ENCODE measurements at places on chromosomes 11 and 22.

DNA sequence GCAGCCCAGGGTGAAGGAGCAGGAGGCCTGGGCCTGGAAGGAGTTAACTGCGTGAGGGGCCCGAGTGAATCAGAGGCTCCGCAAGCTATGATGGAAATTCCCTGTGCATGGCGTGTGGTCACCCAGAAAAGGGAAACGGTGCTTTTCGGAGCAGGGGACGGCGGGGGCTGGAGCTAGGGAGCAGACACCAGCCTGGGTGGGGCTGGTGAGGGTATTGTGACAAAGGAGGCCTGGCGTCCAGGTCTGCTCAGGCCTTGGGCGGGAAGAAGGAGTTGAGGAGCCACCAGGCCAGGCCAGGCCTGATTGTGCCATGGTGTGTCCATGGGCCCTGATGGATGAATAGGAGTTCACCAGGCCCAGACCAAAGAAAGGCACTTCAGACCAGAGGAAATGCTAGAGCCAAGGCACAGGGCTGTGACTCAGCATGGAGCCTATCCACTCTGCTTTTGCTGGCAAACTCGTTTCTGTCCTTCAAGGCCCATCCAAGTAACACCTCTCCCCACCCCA, 12.8 kb upstream of the SPI1 start:
- DNase-seq, result peak; percentile 31

- DNase-seq, result no peak
These were observed 327.7 kb downstream of the TENM4 start for GRCh38 chr11:79113054-79113690.

DNA sequence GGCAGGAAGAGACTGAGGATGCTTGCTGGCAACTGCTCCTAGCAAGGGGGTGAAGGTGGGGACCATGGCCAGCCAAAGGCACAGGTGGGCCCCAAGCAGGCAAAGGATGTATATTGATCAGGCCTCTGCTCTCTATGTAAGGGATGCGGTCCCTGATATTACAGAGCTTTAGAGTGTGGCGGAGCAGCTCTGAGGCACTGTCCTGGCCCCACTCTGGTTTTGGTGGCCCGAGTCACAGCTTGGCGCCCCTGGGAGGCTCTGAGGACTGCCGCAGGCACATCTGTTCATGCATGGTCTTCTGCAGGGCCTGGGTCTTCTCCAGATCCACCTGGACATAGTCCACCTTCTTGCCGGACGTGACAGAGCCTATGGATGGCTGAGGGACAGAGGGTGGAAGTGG, 45.5 kb downstream of the GAB4 start:
- no peak for DNase-seq

- no peak for DNase-seq
These were observed 35.8 kb downstream of the RRAS2 start for GRCh38 chr11:14323118-14323676.

DNA sequence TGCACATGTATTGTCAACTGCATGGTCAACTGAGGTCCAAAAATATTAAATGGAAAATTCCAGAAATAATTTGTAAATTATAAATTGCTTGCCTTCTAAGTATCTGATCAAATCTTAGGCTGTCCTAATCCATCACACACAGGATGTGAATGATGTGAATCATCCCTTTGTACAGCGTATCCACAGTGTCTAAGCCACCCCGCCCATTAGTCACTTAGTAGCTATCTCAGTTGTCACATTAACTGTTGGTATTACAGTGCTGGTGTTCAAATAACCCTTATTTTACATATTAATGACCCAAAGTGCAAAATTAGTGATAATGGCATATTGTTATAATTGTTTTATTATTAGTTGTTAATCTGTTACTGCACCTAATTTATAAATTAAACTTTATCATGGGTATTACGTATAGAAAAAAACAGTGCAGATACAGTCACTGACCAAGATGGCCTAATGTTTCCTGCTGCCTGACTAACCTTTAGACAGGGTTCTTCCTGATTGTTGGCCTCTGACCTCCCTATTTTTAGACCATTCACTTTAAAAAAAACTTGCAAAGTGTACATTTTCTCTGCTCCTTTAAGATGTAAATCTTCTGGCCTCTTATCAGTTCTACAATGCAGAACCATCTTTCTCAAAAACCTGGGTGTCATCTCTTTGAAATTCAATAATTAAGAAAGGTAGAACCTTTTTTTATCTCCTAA, 2.9 kb upstream of the SVIP start:
- DNase-seq, result no peak

DNA sequence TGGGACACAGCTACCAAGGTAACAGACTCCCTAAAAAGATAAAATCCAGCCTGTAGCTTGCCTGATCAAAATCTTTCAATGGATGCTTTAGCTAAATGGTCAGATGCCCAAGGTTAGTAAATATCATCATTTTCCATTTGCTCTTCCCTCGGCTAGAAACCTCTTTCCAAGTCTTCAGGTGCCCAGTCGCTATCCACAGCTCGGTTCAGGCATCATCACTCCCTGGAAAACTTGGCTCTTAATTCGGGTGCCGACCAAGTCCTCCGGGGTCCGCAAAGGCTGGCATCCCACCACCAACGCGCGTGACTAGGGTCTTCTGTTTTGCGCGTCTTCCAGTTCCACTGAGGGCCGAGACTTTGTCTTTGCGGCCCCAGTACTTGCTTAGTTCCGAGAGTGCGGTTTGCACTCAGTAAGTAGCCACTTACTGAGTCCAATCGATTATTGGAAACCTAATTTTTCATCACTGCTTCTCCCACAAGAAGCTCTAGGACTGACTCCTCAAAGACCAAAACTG, 44.3 kb downstream of the OR4D9 start:
- DNase-seq, result no peak

DNA sequence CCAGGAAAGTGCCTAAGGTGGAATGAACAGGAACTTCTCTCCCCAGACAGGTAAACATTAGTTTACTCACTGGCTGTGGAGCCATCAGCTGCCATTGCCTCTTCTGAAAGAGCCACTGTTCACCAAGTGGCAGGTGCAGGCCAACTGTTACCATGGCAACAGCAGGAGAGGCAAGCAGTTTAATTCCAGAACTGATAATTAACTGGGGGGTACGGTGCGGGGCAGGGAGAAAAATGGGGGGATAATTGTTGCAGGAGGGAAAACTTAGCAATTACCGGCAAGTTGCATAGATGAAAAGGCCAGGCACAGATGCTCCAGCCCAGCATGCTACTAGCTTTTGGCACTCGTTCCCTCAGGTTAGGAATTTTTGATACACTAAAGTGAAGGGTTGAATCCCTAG, 85.1 kb downstream of the TRIM44 start:
- DNase-seq, result no peak

DNA sequence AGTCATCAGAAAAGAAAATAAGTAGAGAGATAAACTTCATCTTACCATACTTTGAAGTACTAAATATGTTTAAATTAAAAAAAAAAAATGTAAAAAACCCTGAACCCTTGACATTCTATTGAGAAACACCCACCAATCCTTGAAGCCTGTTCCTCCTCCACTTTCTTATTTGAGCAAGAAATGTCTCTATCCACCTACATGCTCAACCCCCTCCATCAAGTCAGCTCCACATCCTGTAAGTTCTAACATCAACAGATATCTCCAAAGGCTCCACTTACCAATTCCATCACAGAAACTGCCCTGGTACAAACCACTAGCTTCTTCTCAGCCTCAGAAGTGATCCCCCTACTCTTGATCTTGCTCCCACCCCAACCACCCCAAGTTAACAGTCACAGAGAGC, 32.5 kb upstream of the FAT3 start:
- no peak for DNase-seq

- DNase-seq, result no peak
These were observed 268.6 kb downstream of the JRKL start for GRCh38 chr11:96658436-96658835.

- DNase-seq, result no peak
These were observed 140.5 kb upstream of the PLET1 start for GRCh38 chr11:112401036-112401769.

Data from CD4-positive, alpha-beta T cell treated with Interleukin-12 subunit alpha and Interleukin-12 subunit beta, for 1 hour (primary cell).